ENCODE measurements at places on chromosomes 12 and 14.

GRCh38 chr14:105690671-105691070, 164.3 kb downstream of the TMEM121 start:
- DNase-seq: no peak

DNA sequence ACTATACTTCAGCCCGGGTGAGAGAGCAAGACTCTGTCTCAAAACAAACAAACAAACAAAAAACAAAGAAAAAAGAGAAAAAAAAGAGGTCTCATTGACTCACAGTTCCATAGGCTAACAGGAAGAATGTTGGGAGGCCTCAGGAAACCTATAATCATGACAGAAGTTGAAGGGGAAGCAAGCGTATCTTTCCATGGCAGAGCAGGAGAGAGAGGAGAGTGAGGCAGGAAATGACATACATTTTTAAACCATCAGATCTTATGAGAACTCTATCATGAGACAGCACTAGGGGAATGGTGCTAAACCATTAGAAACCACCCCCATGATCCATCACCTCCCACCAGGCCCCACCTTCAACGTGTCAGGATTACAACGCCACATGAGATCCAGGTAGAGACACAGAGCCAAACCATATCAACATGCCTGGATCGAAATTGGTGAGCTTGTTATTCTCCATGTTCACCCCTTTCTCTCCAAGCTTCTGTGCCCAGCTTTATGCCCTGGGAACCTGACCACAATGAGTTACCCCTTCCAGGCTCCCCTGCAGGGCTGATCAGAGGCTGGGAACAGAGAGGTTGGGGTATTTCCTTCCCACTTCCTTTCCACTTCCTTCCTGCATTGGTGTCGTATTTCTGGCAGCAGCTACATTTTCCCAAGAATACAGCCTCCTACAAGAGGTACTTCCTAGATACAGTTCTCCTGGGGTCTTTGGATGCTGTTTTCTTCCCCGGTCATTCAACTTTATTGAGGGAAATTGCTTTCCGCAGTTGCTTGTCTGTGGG, 219.3 kb upstream of the FLRT2 start:
- no peak for DNase-seq

DNA sequence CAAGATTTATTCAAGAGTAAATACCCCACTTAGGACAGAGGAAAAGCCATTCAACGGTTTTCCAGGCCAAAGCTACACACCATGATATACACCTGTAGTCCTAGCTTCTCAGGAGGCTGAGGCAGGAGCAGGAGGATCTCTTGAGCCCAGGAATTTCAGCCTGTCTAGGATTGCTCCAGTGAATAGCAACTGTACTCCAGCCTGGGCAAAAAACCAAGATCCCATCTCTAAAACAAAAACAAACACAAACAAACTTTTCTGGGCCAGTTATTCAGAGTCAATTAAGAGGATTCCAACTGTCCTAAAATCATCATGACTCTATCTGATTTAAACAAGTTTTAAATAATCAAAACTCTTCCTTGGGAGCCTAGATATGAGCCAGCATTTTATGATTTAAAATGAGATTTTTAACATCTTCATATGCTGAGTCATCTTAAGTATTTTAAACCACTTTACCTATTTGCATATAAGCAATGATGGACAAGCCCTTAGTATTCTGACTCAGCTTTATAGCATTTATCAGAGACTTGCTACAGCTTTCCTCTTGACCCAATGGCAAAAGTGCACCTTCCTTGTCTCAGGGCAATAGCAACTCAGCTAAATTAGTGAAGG, 77.1 kb downstream of the KCNMB4 start:
- no peak for DNase-seq

DNA sequence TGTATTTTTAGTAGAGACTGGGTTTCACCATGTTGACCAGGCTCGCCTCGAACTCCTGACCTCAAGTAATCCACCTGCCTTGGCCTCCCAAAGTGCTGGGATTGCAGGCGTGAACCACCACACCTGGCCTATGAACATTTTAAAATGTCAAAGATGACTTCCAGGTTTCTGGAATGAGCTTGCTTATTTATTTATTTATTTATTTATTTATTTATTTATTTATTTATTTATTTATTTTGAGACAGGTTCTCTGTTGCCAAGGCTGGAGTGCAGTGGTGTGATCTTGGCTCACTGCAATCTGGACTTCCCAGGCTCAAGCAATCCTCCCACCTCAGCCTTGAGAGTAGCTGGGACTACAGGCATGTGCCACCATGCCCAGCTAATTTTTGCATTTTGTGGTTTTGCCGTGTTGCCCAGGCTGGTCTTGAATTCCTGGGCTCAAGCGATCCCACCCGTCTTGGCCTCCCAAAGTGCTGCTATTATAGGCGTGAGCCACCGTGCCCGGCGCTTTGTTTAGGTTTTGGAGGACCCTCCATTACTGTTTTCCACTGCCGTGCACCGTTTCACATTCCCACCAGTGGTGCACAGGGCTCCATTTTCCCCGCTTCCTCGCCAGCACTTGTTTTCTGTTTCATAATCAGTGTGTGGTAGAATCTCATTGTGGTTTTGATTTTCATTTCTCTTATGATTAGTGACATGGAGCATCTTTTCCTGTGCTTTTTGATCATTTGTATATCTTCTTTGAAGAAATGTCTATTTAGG, 6.4 kb upstream of the CFAP251 start:
- no peak for DNase-seq

GRCh38 chr14:92413379-92413778, 90.4 kb downstream of the SLC24A4 start:
- no peak for DNase-seq

DNA sequence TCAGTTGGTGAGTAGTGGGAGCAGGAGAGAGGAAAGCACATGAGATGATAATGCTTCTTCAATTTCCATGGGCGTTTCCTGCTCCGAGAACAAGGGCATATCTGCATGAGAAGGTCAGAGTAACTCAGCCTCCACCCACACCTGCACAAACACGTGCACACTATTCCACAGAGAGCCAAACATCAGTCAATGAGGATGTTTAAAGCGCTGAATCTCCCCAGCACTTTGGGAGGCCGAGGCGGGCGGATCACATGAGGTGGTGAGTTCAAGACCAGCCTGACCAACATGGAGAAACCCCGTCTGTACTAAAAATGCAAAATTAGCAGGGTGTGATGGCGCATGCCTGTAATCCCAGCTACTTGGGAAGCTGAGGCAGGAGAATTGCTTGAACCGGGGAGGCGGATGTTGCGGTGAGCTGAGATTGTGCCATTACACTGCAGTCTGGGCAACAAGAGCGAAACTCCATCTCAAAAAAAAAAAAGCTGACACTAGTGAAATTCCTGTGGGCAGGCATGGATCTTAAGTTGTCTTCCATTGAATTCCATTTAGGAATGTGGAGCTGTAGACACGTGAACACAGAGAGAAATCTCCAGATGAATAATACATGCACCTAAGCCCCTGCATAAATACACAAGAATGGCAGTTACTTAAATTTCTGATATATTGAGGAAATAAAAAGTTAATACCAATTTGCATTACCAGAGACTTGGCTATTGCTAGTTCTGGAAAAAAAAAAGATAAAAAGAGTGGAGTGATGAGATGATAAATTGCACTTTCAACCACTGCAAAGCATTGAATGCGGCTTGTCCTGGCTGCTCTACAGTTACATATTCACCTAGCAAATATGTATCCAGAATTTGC, 1097.4 kb upstream of the TMEM132C start:
- no peak for DNase-seq

DNA sequence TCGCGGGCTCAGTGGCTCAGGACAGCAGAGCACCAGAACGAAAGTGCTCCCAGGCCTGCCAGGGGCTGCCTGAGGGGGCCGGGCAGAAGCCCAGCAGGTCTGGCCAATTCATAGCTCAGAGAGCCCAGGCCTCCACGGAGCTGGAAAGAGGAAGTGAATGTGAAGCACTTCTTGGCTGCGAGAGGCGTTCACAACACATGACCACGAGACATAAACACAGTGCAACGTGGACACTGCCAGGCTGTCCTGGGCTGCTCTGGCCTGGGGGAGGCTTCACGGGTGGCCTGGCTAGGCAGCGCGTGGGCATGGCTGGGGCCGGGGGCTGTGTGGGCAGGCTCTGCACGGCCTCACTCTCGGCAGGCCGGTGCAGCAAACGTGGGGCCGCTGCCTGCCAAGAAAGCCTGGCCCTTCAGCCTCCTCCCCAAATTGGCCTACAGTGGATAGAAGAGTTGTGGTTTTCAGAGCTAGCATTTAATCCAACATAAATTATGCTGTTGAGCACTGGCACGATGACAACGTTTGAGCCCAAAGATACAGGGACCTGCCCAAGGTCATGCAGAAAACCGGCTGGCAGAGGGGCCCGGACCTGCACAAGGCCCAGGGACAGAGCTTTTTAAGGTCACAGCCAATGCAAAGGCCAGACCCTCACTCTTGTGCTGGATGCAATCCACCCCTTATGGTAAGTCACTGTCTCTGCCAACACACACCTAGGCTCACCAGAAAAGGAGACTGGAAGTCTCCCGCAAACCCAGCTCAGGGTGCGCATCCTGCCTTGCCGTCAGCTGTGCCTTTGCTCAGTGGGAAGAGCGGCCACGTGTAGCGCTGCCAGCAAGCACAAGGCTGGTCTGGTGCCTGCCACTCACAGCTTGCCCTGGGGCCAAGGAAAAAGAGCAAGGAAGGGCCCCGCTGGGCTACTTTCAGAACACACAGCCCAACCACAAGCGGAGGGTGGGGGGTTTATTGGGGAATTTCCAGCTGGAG, 8.6 kb downstream of the SLC25A29 start:
- DNase-seq: no peak

DNA sequence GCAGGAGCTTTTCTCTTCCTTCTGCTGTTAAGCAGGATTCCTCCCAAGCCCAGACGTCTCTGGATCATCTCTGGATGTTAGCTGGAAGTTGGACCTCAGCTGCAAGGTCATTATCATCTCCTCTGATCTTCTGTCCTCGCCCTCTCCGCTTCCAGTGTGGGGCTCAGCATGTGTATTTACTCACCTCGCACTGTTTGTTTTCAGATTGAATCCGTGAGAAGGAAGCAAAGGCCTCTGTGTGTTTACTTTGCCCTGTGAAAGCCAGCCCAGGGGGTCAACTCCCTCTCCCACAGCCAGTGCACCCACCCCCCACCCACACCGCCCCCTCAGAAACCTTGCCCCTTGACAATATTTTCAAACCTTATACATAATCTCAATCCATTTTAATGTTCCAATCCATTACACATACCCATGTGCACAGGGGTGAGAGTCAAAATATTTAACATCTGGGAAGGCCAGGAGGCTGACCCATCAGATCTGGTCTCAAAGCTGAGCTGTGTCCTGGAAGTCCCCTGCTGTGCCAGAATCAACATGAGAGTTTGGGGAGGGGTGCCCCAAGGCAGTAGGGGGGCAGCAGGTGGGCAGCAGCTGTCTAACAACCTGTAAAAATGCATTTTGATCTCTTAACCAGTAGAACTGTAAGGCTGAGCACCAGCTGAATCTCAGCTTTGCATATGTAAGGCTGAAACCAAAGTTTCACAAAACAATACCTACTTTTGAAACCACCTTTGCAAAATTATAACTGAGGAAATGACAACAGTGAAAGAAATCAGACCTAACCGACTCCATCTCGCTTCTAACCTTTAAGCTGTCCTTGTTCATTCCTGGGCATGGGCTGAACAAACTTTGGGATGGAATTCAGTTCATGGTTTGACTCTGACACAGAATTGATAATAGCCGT, 157.9 kb downstream of the ZNF664 start:
- no peak for DNase-seq

GRCh38 chr14:74582910-74583581, 29.0 kb downstream of the LTBP2 start:
- no peak for DNase-seq

GRCh38 chr12:107109726-107110719, 16.7 kb upstream of the CRY1 start:
- no peak for DNase-seq

DNA sequence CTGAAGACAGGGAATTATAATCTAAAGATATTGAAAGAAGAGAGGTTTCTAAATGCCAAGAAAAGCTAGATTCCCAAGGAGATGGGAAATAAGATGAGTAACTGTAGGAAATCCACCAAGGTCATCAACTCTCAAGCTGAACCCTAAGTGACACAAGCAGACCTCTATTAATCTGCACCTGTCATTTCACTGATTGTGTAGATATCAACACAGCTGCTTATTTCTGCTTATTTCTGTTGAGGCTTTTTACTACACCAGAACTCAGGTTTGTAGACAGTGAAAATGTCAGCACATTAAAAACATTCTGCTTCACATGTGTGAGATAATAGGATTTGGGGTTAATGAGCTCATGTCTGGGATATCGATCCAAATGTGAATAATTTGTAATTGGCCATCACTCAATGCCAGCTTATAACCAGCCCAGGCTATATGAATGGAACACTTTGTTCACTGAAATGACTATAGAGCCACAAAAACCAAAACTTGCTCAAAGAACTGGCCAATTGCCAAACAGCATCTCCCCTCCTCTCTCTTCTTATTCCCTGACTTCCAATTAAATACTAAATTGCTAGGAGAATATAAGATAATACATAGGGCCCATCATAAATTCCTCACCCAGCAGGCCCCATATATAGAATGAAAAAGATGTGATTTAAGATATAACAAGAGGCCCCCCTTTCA, 188.7 kb upstream of the ARID2 start:
- peak; percentile 55 for DNase-seq

GRCh38 chr14:68955164-68955850, 23.8 kb downstream of the ACTN1 start:
- DNase-seq: no peak

GRCh38 chr12:69894800-69895383, 69.9 kb downstream of the MYRFL start:
- no peak for DNase-seq

DNA sequence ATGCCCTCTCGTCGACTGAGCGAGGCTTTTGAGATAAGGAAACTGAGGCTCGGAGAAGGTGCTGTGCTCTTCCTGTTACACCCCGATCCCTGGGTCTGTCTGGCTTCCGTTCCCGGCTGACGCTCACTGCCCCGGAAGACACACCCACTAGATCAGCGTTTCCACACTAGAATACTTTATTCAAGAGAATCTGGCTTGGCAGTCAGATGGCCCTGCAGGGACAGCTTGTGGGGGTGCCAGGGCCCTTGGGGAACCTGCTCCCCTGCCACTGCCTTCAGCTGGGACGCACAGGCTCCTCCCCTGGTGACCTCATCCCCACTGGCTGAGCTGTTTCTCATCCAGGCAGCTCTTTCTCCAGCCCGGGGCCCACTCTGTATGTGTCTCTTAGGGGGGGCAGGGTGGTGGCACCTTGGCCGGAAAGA, 13.7 kb downstream of the PGF start:
- no peak for DNase-seq

GRCh38 chr14:65566820-65567522, 154.4 kb downstream of the FUT8 start:
- DNase-seq: no peak

- DNase-seq: no peak
These were observed 89.6 kb upstream of the ATF7IP start for GRCh38 chr12:14275886-14276285.
